Type B pancreatic cell (in vitro differentiated cells): ENCODE measurements at places on chromosomes 3 and 15. TPM values are rescaled to one million over a fixed set of nuclear protein-coding genes. Genes with fewer than 3 reads are reported as not detected.

DNA sequence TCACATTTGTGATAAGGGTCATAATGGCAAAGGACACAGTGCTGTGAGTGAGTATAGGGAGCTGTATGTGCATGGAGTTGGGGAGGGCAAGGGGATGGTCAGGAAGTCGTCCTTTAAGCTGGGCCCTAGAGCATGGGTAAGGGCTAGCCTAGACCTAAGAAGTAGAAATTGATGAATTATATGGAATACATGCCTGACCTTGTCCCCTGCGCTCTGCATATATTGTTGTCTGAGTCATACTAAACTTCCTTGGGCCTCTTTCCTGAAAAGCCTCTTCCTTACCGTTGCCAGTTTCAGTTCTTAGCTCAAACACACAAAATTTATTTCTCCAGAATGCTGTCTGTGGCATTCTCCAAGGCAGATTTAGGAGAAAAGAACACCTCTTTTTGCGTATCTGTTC, 4.6 kb downstream of the SNRK start:
- H3K27me3 ChIP-seq = no peaks in the 10 kb centered on the region
- peaks cover 45% of the 10 kb centered on the region for H3K4me1 ChIP-seq
- H3K4me3 ChIP-seq = peak overlapping the region; percentile 17

- H3K4me3 ChIP-seq = no peak overlapping the region
- H3K27me3 ChIP-seq = no peaks in the 10 kb centered on the region
- H3K4me1 ChIP-seq = no peaks in the 10 kb centered on the region
- H3K36me3 ChIP-seq = no peaks in the 10 kb centered on the region
- DNase-seq = no peak
- H3K27ac ChIP-seq = no peak overlapping the region
These were observed 587.4 kb upstream of the SGO1 start for GRCh38 chr3:20773320-20773984.

GRCh38 chr3:9135526-9135925, 113.9 kb downstream of the SRGAP3 start:
- H3K27me3 ChIP-seq = no peaks in the 10 kb centered on the region
- peak overlapping the region; percentile 80 for H3K4me3 ChIP-seq
- no peaks in the 10 kb centered on the region for H3K36me3 ChIP-seq
- no peak for DNase-seq
- H3K4me1 ChIP-seq = peaks cover 40% of the 10 kb centered on the region

DNA sequence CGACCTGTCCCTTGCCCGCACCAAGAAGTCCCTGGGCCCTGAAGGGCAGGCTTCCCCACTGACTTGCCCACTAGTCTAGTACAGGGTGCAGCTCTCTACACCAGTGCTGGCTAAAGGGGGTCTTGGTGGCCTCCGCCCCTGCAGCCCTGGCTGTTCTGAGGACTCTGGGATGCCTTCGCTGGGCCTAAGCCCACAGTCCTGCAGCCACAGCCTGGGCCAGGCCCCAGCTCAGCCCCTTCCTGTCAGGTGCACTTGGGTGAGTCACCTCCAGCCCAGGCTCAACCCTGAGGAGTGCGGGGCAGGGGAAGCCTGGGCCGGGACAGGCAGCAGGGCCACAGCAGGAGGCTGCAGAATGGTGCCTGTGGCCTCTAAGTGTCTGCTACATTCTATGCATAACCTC, 971 bp downstream of the C3orf22 start:
- peak; percentile 37 for DNase-seq
- H3K27ac ChIP-seq = no peak overlapping the region
- no peak overlapping the region for H3K4me3 ChIP-seq

DNA sequence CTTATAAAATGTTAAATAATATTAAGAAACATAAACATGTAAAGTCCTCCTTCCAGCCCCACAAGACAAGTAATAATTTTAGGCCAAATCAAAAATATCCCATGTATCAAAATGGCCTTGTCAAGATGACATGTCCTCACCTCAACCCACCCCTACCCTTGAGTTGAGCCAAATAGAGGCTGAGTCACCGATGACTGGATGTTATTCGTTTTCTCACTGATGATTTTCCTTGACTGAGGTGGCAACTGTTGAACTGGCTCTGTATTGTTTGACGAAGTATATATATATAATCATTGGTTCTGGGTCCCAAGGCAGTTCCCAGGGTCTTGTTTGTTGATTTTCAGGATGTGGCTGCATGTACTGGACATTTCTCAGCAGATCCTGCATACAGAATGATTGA, 75.3 kb downstream of the TMEM108 start:
- H3K36me3 ChIP-seq = no peaks in the 10 kb centered on the region
- peaks cover 19% of the 10 kb centered on the region for H3K4me1 ChIP-seq
- H3K27me3 ChIP-seq = no peaks in the 10 kb centered on the region
- no peak overlapping the region for H3K4me3 ChIP-seq
- H3K27ac ChIP-seq = no peak overlapping the region

GRCh38 chr3:42739401-42740158, 33.5 kb downstream of the CCDC13 start:
- no peaks in the 10 kb centered on the region for H3K4me1 ChIP-seq
- H3K27ac ChIP-seq = no peak overlapping the region
- H3K36me3 ChIP-seq = no peaks in the 10 kb centered on the region
- H3K4me3 ChIP-seq = no peak overlapping the region
- no peak for DNase-seq
- H3K27me3 ChIP-seq = peaks cover 9% of the 10 kb centered on the region

- no peak overlapping the region for H3K4me3 ChIP-seq
- no peaks in the 10 kb centered on the region for H3K27me3 ChIP-seq
- DNase-seq = no peak
- no peaks in the 10 kb centered on the region for H3K4me1 ChIP-seq
These were observed 19.0 kb downstream of the XYLB start for GRCh38 chr3:38365469-38366062.

- peaks cover 4% of the 10 kb centered on the region for H3K27me3 ChIP-seq
- H3K27ac ChIP-seq = no peak overlapping the region
- H3K36me3 ChIP-seq = no peaks in the 10 kb centered on the region
- no peak overlapping the region for H3K4me3 ChIP-seq
- DNase-seq = no peak
These were observed 245.6 kb downstream of the CLSTN2 start for GRCh38 chr3:140180603-140181002.

GRCh38 chr3:53219895-53220483, 35.8 kb downstream of the TKT start:
- peaks cover 11% of the 10 kb centered on the region for H3K27me3 ChIP-seq
- peak; percentile 88 for DNase-seq
- peaks cover 4% of the 10 kb centered on the region for H3K36me3 ChIP-seq
- H3K27ac ChIP-seq = peak overlapping the region; percentile 59
- H3K4me3 ChIP-seq = no peak overlapping the region

DNA sequence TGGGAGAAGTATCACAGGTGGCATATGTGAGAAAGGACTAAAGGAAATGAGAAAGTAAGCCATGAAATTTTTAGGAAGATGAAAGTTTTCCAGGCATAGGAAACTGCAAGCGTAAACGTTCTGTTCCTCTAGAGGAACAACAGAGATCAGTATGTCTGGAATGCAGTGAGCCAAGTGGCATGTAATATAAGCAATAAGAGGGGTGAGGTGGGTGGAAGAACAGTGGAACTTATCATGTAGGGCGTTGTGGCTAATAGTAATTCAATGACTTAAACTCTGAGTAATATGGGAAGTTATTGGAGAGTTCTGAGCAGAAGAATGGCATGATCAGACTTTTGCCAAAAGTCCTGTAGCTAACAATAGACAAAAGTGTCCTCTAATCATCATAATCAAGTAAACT, 902.9 kb downstream of the EPHA3 start:
- H3K4me3 ChIP-seq = no peak overlapping the region
- peaks cover 3% of the 10 kb centered on the region for H3K27me3 ChIP-seq
- no peak overlapping the region for H3K27ac ChIP-seq
- H3K36me3 ChIP-seq = no peaks in the 10 kb centered on the region

- no peak for DNase-seq
- H3K36me3 ChIP-seq = no peaks in the 10 kb centered on the region
- H3K4me1 ChIP-seq = peaks cover 18% of the 10 kb centered on the region
- no peaks in the 10 kb centered on the region for H3K27me3 ChIP-seq
- H3K27ac ChIP-seq = no peak overlapping the region
These were observed 1.2 kb downstream of the TWF2 start for GRCh38 chr3:52237657-52238172.

DNA sequence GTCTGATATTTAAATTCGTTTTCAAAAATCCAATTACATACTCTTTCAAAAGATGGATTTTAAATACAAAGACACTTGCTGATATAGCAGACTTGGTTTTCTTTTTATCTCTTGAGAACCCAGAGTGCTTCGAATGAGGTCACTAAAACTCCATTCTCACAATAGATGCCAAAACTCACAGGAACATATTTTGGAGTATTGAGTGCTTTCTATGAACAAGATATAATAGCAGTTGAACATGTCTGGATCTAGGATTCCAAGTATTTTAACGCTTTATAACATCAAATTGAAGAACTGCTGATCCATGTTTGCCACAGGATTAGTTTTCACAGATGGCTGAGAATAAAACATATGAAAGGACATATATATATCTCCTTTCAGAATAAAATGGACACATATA, 113.2 kb downstream of the SAMMSON start:
- no peaks in the 10 kb centered on the region for H3K36me3 ChIP-seq
- no peak overlapping the region for H3K4me3 ChIP-seq
- H3K27ac ChIP-seq = no peak overlapping the region
- DNase-seq = no peak
- no peaks in the 10 kb centered on the region for H3K4me1 ChIP-seq

DNA sequence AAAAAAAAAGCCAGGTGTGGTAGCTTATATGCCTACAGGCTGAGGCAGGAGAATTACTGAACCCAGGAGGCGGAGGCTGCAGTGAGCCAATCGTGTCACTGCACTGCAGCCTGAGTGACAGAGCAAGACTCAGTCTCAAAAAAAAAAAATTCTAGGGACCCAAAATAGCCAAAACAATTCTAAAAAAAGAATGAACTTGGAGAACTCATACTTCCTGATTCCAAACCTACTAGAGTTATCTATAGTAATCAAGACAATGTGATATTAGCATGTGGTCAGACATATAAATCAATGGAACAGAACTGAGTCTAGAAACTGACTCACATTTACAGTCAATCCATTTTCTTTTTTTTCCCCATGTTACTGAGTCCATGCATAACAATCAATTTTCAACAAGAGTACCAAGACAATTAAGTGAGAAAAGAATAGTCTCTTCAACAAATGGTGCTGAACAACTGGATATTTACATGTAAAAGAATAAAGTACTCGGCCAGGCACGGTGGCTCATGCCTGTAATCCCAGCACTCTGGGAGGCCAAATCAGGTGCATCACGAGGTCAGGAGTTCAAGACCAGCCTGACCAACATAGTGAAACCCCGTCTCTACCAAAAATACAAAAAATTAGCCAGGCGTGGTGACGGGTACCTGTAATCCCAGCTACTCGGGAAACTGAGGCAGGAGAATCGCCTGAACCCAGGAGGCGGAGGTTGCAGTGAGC, 11.9 kb downstream of the PRKAR2A start:
- DNase-seq = no peak
- H3K4me3 ChIP-seq = no peak overlapping the region
- peaks cover 5% of the 10 kb centered on the region for H3K36me3 ChIP-seq
- H3K4me1 ChIP-seq = no peaks in the 10 kb centered on the region
- no peaks in the 10 kb centered on the region for H3K27me3 ChIP-seq

- no peaks in the 10 kb centered on the region for H3K36me3 ChIP-seq
- H3K4me1 ChIP-seq = peaks cover 9% of the 10 kb centered on the region
- H3K4me3 ChIP-seq = no peak overlapping the region
- DNase-seq = no peak
These were observed 12.3 kb upstream of the COL6A6 start for GRCh38 chr3:130504701-130505100.

DNA sequence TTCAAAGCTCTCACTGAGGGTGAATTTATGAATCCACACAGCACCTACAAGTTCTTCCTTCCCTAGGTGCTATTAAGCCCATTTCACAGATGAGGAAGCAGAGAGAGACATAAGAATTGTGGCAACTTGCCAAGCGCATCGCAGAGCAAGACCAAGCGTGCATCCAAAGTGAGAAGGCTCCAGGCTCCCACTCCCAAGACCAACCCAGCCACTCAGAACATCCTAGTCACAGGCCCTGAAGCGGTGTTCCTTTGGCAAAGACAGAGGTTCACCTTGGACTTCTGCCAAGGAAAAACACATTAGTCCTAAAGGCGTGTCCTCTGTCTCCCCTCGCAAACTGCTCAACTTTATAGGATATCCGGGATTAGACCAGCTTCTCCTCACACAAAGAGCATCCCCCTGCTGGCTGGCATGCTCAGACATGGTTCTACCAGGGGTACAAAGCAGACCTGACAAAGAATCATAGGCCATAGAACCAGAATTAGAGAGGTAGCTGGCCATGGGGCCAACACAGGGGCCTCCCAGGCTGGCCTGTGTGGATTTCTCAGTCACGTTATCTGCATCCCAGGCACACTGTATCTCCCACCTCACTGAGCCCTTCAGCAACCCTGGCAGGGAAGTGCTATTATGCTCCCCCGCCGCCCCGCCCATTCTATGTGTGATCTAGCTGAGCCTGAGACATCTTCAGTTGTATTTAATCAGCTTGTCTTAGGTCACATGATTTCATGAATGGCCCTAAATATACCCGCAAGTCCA, 160.2 kb downstream of the FOXP1 start:
- H3K4me3 ChIP-seq = peak overlapping the region; percentile 37
- no peak for DNase-seq
- peaks cover 30% of the 10 kb centered on the region for H3K36me3 ChIP-seq
- H3K4me1 ChIP-seq = peaks cover 43% of the 10 kb centered on the region

- no peak overlapping the region for H3K4me3 ChIP-seq
- no peaks in the 10 kb centered on the region for H3K36me3 ChIP-seq
- peaks cover 5% of the 10 kb centered on the region for H3K4me1 ChIP-seq
- no peak overlapping the region for H3K27ac ChIP-seq
- peaks cover 3% of the 10 kb centered on the region for H3K27me3 ChIP-seq
These were observed 1159.6 kb downstream of the TBL1XR1 start for GRCh38 chr3:176037636-176038035.

DNA sequence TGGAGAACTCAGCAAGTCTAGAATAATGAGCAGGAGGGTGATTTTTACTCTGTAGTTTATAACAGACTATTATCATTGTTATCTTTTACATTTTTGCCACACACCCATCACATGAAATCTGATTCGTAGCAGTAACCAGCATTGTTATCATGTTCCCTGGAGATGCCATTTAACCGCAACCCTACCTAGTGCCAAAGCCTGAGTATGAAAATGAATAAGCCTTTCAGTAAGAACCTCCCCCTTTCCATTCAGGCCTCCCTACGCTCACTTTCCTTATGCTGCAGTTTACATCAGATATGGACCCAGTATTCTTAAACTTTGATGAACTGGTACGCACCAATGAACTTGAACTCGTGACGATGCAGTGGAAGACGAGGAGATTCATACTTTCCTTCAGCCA, 158.7 kb upstream of the SPRED1 start:
- H3K36me3 ChIP-seq = no peaks in the 10 kb centered on the region

GRCh38 chr3:7421065-7421464, 560.1 kb downstream of the GRM7 start:
- H3K4me1 ChIP-seq = peaks cover 10% of the 10 kb centered on the region
- no peak overlapping the region for H3K4me3 ChIP-seq
- DNase-seq = no peak
- H3K27ac ChIP-seq = no peak overlapping the region

GRCh38 chr3:184361532-184361931, at the start of the genes CLCN2 and POLR2H:
Gene CLCN2, minus strand, starts transcription at chr3:184361605. Its CDS starts 126 bp downstream, at chr3:184361479.
Gene POLR2H, plus strand, starts transcription at chr3:184361710. Its CDS starts 1,783 bp downstream, at chr3:184363493.
- peaks cover 18% of the 10 kb centered on the region for H3K36me3 ChIP-seq
- peaks cover 18% of the 10 kb centered on the region for H3K4me1 ChIP-seq
- no peaks in the 10 kb centered on the region for H3K27me3 ChIP-seq
- peak within 1 kb of the TSS; percentile 99 for H3K4me3 ChIP-seq
- H3K27ac ChIP-seq = peak within 1 kb of the TSS; percentile 99
- DNase-seq = peak; percentile 81

The VEPH1 gene
- 5.9 and 8.6 TPM in 2 replicates for total RNA-seq

The ILDR1 gene
- total RNA-seq = 2.6 and 6.4 TPM in 2 replicates

The ZNF620 gene
- total RNA-seq = 12.3 and 14.0 TPM in 2 replicates

The CAND2 gene
- total RNA-seq = 5.5 and 11.1 TPM in 2 replicates

The BUB1B gene
- total RNA-seq = 21.8 and 69.5 TPM in 2 replicates
